Activated CD4-positive, alpha-beta T cell treated with anti-CD3 and anti-CD28 coated beads for 4 hours (primary cell): ENCODE measurements at places on chromosomes 13 and 19.

GRCh38 chr19:4980067-4980466 lies 11.2 kb downstream of the KDM4B start:
- DNase-seq: no peak

- no peak for DNase-seq
Observed at GRCh38 chr19:49906879-49907564, 10.3 kb upstream of the IL4I1 start.

DNA sequence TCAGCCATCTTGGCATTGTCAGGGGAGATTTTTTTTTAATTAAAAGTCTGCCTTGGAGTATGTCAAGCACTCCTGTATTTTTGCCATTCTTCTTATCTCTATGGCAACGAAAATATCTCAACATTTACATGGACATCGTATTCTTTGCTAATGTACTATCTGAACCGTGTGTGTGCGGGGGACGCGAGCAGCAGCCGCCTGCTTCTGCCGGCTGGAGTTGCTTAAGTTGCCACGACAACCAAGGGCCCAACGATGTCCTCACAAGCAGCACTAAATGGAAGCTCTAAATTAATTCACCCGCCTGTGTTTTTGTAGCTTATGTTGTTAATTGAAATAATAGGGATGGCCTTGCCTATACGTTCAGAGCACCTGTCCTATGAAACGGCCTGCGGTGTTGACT lies 309.5 kb downstream of the TEX29 start:
- no peak for DNase-seq

DNA sequence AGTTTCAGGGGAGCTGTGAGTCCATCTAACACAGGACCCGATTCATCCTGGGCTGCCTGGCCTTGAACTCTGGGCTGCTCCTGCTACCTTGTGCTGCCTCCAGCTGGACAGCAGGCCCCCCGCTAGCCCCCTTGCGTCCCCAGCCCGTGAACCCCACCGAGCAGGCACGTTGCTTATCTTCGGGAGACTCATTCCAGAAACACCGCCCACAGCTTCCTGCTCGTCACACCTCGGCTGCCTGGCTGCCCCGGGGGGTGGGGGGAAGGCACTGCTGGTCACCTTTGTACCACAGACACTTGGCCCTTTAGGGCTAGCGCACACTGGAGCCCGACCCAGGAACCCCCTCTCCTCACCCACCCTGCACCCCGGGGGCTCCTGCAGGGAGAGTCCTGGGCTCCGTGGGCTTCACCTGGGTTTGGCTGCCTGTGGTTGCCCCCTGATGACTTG lies 48.1 kb downstream of the CRTC1 start:
- no peak for DNase-seq

GRCh38 chr13:25915840-25916518 lies 135.8 kb downstream of the SHISA2 start:
- DNase-seq: no peak

GRCh38 chr19:18013210-18014111 lies 5.5 kb downstream of the ARRDC2 start:
- no peak for DNase-seq

- peak; percentile 91 for DNase-seq
Observed at GRCh38 chr19:29671393-29672160, 6.3 kb downstream of the PLEKHF1 start.

DNA sequence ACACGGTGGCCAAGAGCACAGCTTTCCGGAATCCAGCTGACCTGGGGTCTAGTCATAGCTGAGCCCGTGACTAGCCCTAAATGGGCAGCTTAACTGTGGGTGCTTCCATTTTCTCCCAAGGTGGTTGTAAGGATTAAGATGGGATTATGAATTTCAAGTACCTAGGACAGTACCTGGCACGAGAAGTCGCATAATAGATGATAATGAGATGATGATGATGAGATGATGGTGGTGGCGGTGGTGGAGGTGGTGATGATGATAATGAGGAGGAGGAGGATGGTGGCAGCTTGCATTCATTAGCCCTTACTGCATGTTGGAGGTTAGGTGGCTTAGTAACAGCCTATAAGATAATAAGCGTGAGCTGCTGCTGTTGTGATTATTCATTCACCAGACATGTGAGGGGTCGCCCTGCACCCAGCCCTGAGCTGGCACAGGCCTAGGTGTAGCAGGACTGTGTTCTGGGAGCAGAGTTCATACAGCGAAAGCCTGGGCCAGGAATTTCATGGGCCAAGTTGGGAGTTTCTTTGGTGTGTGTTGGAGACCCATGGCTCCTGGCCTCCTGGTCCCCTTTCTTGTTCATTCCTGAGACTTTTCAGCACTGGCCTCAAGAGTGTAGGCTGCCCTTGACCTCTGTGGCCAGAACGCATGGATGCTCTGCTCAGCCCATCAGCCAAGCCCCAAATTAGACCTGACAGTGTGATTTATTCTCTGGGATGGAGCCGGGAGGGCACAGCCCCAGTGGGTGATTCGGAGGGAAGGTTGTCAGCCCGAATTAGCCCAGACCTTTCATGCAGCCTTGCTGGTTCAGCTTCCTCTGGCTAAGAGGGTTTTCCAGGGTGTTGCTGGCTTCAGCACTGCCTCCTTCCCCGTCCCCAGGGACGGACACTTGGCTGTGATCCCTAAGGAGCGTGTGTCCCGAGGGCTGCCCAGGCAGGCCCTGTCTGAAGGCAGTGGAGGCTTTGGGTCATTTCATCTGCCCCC lies 128.8 kb downstream of the SIPA1L3 start:
- no peak for DNase-seq

- DNase-seq: no peak
Observed at GRCh38 chr19:41903193-41903953, 20.4 kb downstream of the ARHGEF1 start.

GRCh38 chr13:24304620-24305019 lies 4.8 kb upstream of the C1QTNF9 start:
- no peak for DNase-seq

- no peak for DNase-seq
Observed at GRCh38 chr19:5341448-5341820, 822 bp upstream of the PTPRS start.

DNA sequence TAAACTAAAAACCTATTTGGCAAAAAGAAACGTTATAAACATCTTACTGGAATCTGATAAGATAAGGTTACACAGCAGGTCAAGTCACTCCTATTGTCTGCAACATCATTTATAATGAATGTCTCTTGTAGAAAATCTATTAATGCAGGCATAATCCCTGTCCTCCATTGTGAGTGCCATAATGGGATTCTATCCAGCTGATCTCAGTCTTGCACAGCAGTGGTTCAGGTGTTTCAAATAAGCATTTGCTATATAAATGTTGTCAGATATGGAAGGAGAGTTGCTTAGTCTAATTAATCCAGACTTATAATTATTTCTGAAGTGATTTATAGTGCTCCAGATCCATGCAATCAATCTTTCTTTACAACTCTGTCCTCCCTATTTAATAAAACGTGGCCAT lies 186.5 kb upstream of the ATXN8OS start:
- no peak for DNase-seq

DNA sequence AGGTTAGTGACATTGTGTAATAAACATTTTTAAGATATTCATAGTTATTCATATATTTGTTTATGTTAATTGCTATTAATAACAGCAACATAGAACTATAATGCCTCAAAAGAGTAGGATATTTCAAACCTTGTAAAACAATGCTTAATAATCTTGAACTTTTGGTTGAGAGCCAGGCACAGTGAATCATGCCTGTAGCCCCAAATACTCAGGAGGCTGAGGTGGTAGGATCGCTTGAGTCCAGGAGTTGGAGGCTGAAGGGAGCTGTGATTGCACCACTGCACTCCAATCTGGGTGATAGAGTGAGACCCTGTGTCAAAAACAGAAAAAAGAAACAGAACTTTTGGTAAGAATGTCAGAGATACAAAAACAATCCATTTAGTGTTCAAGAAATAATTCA lies 213.9 kb upstream of the SLITRK1 start:
- DNase-seq: no peak
